Mesendoderm (in vitro differentiated cells): ENCODE measurements at places on chromosomes 3 and 15.

GRCh38 chr3:163474766-163475165 lies 1603.5 kb downstream of the SI start:
- DNase-seq: no peak

- peak; percentile 70 for DNase-seq
Measured at GRCh38 chr3:149975919-149976318, 5.2 kb upstream of the PFN2 start.

- peak; percentile 82 for DNase-seq
Measured at GRCh38 chr3:53890726-53891475, 758 bp downstream of the SELENOK start.

DNA sequence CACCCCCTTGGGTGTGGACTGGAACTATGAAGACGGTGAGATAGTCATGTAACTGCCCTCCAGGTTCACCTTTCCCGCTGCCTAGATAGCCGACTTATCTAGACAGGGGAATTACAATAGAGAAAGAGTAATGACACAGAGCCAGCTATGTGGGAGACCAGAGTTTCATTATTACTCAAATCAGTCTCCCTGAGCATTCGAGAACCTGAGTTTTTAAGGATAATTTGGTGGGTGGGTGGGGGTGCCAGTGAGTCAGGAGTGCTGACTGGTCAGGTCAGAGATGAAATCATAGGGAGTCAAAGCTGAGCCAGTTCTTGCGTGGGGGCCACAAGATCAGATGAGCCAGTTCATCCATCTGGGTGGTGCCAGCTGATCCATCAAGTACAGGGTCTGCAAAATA lies 19.7 kb upstream of the DNAJC19 start:
- no peak for DNase-seq

GRCh38 chr3:37833302-37834186 lies 28.1 kb upstream of the CTDSPL start:
- peak; percentile 40 for DNase-seq

GRCh38 chr3:178131801-178132200 lies 404.4 kb upstream of the KCNMB2 start:
- no peak for DNase-seq

GRCh38 chr3:37221407-37221806 lies 47.0 kb upstream of the LRRFIP2 start:
- DNase-seq: peak; percentile 82

- no peak for DNase-seq
Measured at GRCh38 chr3:62732183-62732904, 142.9 kb downstream of the CADPS start.

DNA sequence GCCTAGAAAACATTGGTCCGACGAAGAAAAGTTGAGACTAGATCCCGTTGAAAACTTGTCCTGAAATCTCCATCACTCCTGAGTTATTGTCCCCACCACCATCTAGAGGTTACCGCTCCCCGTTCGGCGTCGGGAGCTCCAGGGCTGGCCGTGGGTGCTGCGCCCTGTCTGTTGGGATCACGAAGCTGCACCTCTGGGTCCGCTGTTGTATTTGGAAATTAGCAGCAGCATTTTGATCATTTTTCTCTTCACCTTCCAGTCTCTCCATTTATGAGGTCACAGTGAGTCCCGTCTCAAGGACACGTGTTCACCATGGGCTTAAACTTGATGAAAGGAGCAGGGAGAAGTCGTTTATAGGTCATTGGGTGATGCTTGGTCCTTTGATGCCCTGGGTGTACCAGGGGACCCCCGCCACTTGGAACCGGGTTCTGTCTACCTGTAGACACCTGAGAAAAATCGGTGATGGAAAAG lies 565 bp downstream of the MANF start:
- DNase-seq: no peak

DNA sequence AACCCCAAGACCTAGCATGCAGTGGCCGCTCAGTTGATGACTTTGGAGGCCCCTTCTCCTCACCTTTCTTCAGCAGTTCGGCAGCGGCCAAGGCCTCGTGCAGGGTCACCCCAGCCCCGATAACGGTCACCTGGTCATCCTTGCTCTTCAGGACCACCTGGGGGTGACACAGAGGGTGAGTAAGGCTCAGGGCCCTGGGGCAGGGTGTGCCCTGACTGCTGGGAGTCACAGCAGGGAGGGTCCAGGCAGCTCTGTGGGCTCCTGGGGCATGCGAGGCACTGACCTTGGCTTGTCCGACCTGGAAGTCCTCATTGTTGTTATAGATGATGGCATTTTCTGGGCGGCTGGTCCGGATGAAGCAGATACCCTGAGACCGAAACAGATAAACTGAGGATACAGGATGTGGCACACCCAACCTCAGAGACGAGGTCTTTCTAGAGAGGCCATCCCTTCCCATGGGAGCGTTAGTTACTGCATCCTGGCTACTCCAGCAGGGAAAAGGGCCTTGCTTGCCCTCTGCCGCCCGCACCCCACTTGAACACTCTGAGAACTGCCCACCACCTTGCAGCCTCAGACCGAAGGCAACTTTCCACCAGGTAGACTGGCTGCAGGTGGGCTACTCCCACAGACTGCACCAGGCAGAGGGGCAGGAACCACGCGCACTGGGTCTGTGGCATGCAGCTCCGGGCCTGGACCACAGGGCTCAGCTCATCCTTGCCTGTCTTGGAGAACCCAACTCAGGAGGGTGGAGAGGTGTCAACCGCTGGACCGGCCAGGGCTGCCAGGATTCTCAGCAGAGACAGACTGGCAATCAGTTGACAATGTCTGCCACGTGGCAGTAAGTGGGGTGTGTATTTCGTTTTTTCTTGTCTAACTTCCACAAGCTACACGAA lies 27.6 kb downstream of the TKT start:
- no peak for DNase-seq

DNA sequence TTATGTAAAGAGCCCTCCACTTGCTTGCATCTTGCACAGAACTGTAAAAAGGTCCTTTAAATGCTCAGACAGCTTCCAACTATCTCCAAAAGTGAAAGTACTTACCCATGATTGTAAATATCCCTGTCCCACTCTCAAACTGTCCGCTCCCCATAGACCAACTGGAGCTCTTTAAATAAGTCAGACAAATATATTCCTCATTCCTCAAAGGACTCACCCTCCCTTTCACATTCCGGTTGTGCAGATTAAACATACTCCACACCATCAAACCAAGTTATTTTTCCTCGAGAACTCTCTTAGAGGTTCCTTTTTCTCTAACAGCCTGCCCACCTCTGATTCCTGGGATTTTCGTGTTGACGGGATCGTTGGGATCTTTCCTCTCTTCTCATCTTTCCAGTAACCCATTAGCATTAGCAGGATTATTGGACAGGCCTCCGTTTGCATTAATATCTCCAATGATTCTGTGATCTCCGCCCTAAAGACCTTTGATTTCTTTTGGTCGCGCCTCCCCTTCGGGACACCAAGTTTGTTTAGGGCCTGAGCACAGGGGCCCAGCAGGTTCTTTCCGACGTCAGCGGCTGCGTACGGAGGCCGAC lies 763 bp downstream of the GOLGB1 start:
- no peak for DNase-seq

DNA sequence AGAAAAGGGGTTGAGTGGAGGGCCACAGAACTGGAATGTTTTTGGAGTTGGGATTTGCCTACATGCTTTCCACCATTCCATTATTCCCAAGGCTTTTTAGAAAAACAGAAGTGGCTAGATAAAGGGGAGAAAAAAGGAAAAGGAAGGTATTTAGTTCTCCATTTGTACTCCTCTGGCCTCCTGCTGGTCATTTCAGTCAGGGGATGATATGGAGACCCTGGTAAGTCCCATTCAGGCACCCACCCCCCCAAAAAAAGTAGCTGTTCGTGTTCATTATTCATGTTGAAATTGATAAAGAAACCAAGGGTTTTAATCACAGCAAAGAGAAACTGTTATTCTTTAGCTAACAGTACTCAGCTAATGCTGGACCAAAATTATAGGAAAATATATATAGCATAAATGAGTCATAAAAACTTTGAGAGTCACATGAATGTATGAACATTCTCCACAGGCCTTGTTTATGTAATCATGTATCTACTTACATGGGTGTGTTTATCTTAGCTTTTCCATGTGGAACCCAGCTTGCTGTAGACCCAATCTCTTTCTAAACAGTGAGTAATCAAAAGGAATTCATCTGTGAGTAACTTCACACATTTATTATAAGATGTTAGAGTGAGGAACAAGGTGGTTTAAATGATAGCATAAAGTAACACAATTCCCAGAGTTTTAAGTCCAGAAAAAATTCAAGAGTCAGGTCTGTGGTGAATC lies 167.2 kb downstream of the KCNMB2 start:
- no peak for DNase-seq

DNA sequence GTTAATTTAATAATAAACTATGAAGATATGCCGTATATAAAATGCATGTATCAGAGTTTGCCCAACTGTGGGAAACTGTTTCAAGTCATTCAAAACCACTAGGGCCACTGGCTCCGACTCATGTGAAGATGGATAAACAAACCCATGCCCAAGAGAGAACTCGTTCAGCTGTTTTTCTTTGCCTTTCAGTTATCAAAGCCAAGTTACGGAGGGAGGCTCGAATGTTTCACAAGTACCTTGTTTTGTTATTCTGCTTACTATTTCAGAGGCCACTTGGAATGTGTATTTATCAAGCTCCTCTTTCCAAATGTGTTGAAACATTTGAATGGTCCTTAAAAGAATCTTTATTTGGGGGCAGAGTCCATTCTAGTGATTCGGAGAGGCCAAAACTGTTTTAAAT lies 82.1 kb downstream of the DUT start:
- DNase-seq: no peak
